ENCODE measurements at places on chromosomes 3 and 15.

- DNase-seq, result peak; percentile 20
Observed at GRCh38 chr3:44104668-44105321, 136.9 kb upstream of the TOPAZ1 start.

- DNase-seq, result no peak
Observed at GRCh38 chr15:55118344-55118870, 78.3 kb downstream of the RSL24D1 start.

DNA sequence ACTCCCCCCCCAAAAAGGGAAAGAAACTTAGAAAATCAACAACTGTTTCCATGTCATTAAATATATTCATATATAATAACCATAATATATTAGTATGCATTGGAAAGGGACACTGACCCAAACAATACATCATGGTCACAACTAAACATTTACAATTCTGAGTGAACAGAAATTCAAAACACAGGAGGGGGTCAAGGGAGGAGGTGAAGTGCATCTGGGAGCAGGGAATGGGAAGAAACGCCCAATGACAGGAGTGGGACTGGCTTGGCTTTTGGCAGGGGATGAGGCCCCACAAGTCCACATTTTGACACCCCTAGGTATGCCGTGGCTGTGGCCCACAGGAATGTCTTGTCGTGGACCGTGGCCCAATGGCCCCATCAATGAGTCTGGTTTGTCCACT is 41.1 kb downstream of the FGD5 start:
- no peak for DNase-seq

DNA sequence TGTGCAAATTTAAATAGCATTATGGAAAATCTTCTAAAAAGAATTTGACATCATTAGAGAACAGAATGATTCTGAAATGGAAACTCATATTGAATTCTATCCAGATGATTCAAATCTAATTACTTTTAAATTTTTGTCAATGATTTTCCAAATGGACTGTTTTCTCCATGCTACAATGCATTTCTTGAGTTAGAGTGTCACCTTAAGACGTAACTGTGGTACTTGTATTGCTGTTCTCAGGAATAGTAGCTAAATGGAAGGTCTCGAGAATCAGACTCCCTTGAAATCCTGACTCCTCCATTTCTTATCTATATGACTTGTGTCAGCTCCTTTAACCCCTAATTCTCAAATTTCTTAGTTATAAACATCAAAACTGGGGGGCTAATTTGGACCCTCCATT is 102.3 kb downstream of the P2RY1 start:
- no peak for DNase-seq

DNA sequence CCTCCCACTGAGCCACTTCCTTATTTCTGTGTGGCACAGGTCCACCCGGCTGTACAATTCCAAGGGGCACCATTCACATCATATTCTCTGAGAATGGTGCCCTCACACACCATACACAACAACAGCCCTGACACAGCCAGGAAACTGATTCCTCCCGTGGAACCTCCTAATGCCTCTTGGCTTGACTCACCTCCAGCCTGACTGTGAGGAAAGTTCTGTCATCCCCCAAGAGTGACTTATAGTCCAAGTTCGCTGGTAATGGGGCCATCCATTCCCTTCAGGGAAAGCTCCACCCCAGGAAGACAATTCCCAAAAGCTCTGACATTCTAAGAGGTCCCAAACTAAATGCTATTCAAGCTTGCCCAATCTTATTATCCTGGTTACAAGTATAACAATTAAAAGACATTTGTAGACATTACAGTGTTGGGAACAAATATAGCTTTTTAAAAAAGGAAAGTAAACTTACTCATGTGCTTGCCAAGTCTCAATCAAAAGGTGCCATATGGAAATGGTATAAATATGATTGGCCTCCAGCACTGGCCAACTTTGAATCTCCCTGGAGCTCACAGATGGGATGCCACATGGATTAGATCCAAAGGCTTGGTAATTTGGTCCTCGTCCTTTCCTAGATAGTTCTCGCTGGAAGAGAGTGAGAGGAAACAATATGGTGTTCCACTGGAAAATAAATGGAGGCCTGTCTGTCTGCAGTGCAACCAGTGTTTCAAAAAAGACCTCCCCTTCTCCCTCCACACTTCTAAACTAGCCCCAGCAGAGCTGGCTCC is 56.3 kb upstream of the PSMD6 start:
- DNase-seq, result no peak

- no peak for DNase-seq
Observed at GRCh38 chr3:40382617-40382979, 4.4 kb upstream of the ENTPD3 start.

DNA sequence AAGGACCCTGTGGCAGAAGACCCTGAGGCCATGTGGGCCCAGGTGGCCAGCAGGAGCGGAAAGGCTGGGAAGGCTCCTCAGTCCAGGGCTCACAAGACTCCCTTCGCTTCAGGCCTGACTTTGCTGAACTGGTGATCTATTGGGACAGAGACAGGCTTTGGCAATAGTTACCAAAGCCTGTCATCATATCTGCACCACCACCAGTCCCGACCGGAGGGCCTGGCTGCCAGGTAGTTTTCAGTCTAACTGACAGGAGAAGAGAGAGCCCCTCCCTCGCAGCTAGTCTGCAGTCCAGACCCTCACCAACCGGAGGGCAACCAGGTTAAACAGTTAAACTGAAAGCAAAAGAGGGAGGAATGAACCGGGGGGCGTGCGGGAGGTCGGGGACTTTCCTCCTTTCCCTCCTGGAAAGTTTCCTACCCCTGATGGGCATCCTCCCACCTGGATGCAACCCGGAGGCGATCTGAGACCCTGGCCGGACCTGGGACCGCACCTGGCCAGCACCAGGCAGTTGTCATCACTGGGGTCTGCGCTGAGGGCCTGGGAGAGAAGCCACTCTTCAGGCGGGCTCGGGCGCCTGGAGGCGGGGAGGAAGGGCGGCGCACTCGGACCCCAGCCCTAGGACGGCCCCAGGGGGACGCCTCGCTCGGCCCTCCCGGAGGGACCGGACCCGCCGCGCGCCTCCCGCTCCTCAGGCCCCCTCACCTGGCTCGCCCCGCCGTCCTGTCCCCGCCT is 435 bp downstream of the RAB27A start:
- no peak for DNase-seq

DNA sequence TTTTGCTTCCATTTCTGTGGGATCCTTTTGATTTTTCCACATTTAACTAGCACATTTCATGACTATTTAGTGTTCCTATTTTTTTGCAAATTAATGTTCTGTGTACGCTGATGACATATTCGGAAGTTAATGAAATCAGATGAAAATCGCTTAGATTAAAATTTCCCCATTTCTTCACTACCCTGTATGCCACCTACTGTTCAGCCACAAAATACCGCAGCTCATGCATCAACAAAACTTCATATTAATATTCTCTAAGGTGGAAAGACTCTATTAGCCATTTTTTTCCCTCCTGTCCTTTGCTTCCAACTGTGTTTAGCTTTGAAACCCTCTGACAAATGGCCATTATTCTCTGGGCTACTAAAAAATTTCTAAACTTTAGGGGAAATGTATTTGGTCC is 300.6 kb downstream of the MECOM start:
- no peak for DNase-seq

DNA sequence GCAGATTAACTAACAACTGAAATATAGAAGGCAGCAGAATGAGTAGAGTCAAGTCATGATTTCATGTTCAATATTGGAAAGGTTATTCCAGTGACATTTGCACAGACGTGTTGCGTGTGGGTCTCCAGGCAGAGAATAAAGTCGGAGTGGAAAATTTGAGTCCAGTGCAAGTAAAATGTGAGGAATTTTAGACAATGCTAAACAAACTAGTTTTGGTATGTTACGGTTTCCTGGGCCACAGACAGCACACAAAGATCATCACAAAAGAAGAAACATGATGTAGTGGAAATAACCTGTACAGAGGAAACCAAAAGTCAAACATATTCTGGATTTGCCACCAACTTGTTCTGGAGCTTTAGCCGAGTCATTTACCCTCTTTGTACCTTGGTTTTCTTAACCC is 367 bp downstream of the OR4F6 start:
- DNase-seq, result no peak

DNA sequence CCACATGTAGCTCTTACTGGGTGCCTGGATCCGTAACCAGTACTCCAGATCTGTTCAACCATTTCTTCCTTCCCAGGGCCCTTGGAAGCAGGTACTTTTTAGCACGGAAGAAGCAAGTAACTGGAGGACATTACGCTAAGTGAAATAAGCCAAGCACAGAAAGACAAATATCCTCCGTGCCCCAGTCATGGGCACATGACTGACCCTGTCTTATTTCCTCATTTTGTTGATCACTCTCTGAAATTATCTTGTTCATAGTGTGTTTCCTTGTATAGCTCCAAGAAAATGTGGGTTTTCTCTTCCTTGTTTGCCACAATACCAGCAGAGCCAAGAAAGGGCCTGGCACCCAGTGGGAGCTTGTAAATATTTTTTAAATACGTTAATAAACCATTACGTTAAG is 32.2 kb upstream of the MTMR14 start:
- DNase-seq, result no peak

DNA sequence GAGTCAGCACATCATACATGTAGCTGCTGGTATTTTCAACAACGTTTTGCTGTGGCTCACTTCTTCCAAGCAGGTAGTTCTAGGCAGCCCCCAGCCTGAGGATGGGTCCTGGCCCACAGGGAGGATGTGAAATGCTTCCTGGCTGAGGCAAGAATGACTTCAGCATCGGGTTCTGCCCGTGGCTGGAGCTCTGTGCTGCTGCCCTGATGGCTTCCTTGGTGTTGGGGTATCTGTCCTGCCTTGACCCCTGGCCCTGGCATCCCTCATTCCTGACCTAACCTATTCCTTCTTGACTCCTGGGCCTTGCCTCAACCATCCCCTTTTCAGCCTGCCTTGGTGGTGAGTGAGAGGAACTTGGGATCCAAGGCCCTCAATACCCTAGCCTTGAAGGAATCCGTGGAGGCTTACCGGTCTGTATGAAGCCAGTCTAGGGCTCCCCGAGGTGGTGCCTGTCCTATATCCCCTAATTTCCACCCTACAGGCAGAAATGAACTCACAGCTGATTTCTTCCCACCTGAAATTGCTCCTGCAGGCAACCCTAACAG is 300.6 kb downstream of the TLE3 start:
- DNase-seq, result no peak

DNA sequence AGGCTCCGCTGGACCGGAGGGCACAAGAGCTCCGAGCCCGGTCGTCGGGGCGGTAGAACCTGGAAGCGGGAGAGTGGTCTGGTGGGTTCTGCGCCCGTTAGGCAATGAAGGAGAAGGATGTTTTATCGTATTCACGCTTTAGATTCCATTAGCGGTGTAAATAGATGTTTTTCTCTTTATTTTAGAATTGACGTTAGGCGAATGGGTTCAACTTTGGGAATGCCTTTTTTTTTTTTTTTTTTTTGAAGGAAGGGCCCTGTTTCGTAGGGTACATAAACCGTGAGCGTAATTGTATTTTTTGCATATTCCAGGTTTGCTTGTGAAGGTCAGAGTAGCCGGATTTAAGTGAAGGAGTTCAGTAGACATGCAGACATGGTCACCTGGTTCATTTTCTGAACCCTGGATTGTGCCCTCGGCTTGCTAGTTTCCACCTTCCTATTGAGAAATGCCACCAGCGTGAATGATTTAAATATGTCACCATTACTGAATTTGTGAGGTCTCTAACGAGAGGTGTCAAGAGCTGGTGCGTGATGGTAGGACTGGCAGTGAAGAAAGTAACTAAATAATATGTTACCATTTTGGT is 808 bp downstream of the RBM6 start:
- DNase-seq, result no peak

DNA sequence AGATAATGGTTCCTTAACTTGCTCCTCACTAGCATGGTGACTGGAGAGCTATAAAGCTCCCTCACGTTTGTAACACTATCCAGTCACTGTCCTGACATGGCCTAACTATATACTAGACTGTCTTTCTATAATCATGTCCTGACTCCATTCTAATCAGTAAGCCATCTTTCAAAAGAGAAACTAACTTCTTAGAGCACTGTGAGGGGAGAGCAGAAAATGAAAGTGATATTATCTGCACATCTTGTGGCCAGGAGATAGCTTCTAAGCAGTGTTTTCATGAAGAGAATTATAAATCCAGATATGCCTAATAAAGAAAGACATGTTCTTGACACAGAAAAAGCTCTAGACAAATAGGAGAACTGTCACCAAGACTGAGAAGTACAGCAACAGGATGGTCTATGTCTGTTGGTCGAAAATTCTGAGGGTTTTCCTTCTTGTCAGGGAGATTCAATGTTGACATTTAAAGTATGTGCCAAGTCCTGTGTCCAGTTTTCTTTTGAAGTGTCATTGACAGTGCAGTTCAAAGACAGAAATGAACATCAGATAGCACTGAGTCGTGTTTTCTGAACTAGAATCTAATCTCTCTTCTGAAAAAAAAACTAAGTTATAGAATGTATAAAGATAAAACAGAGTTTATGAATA is 230.6 kb upstream of the PEX5L start:
- no peak for DNase-seq

- DNase-seq, result no peak
Observed at GRCh38 chr3:126103121-126104027, 19.4 kb upstream of the SLC41A3 start.

GRCh38 chr3:5341610-5342009 is 154.1 kb downstream of the EDEM1 start:
- DNase-seq, result no peak

- DNase-seq, result no peak
Observed at GRCh38 chr3:71252466-71252865, 331.1 kb downstream of the FOXP1 start.

GRCh38 chr3:148128136-148128535 is 569.6 kb upstream of the AGTR1 start:
- no peak for DNase-seq

DNA sequence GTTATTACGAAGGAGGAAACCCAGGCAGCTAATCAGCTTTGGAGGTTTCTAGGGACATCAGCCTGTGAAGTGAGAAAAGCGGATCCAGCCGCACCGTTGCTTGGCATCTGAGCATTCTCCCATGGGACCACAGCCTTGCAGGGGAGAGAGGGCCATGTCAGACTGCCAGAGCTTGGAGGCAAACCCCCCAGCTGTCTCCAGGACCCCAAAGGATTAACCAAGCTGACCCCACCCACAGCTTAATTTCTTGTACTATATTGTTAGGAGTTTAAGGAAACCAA is 5.1 kb downstream of the IGDCC3 start:
- no peak for DNase-seq

GRCh38 chr3:27976933-27977332 is 254.8 kb upstream of the EOMES start:
- no peak for DNase-seq

GRCh38 chr3:193589616-193590015 is 3.4 kb upstream of the OPA1 start:
- DNase-seq, result no peak

DNA sequence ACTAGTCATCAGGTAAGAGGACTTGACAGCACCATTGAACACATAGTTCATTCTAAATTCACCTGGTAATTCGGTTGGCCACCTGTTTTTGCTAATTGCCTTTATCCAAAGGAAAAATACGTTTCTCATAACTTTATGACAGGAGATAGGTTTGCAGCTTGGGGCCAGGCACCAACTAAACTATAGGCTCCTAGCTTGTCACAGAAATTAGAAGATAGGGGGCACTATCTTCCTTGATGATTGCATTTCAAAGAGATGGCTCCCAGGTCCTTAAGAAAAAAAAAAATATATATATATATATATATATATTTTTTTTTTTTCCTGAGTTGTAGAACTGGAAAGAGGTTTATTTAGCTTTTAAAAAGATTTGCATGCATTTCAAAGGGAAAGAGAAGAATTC is 563.6 kb downstream of the NAALADL2 start:
- no peak for DNase-seq

- DNase-seq, result no peak
Observed at GRCh38 chr3:156461889-156462288, 93.0 kb downstream of the SSR3 start.

All from nucleus accumbens (tissue), 56 donors.